ENCODE measurements at places on chromosomes 3 and 15.

GRCh38 chr15:99704444-99704838 lies 28.8 kb downstream of the LYSMD4 start:
- DNase-seq, result peak; percentile 81

- no peak for DNase-seq
These were observed 22.5 kb downstream of the CDIN1 start for GRCh38 chr15:36601952-36602351.

DNA sequence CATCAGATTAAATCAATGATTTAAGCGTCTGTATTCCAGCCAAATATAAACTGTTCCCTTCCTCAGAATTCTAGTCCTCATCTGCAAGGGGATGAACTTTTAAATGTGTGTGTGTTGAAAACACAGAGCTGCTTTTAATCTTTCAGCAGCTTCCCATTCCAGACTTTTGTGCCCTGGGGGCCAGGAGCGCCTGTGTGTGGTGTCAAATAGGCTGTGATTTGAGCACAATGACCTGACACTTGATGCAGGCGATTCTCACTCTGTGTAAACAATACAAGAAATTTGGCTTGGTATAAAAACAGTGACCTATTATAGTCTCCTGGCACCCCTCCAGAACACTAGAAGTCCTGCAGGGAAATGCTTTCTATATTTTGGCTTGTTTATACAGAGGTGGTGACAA lies 274.6 kb upstream of the ROPN1 start:
- DNase-seq, result peak; percentile 73

GRCh38 chr15:70507772-70508371 lies 255.5 kb downstream of the UACA start:
- DNase-seq, result peak; percentile 50

DNA sequence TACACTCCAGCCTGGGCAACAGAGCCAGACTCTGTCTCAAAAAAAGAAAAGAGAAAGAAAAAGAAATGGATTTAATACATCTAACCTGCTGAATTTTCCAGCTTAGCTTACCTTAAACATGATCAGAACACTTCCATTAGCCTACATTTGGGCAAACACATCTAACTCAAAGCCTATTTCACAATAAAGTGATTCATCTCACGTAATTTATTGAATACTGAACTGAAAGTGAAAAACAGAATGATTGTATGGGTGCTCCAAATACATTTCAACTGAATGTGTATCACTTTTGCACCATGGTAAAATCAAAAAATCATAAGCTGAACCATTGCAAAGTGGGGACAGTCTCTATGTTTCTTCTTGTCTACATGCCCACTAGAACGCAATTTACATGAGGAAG lies 9.0 kb downstream of the PIK3R4 start:
- no peak for DNase-seq

- peak; percentile 2 for DNase-seq
These were observed 608.4 kb downstream of the CADM2 start for GRCh38 chr3:85567071-85567676.

- DNase-seq, result peak; percentile 67
These were observed 76.8 kb upstream of the HRH1 start for GRCh38 chr3:11077466-11077865.

GRCh38 chr3:126672340-126672739 lies 17.4 kb upstream of the TXNRD3 start:
- no peak for DNase-seq

- no peak for DNase-seq
These were observed 28.9 kb downstream of the TPM1 start for GRCh38 chr15:63071288-63071909.

- no peak for DNase-seq
These were observed 30.3 kb downstream of the SRPRB start for GRCh38 chr3:133835961-133836360.

DNA sequence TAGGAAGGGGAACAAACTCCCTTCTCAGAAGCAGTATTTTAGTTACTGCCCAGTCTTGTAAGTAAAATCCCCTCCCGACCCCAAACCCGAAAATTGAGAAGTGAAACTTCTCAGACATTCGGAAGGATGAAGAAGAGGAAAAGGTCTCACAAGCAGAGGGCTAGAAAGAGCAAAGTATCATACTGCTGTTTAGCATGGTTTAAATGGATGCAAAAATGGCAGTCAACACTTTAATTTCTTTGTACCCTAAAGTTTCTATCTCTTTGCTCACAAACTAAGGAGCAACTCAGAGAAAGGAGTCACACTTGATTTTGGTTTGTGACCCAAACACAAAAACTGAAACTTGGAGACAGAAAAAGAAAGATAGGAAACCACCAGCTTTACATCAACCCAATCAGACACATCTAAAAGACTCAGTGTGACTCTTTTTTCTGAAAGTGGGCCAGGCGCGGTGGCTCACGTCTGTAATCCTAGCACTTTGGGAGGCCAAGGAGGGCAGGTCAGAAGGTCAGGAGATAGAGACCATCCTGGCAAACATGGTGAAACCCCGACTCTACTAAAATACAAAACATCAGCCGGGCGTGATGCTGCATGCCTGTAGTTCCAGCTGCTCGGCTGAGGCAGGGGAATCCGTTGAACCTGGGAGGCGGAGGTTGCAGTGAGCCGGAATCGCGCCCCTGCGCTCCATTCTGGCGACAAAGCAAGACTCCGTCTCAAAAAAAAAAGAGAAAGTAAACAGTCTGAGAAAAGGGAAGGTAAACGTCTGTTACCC lies 63.2 kb upstream of the ATP11B start:
- DNase-seq, result no peak

- no peak for DNase-seq
These were observed 8.1 kb downstream of the WDR73 start for GRCh38 chr15:84645997-84646396.

DNA sequence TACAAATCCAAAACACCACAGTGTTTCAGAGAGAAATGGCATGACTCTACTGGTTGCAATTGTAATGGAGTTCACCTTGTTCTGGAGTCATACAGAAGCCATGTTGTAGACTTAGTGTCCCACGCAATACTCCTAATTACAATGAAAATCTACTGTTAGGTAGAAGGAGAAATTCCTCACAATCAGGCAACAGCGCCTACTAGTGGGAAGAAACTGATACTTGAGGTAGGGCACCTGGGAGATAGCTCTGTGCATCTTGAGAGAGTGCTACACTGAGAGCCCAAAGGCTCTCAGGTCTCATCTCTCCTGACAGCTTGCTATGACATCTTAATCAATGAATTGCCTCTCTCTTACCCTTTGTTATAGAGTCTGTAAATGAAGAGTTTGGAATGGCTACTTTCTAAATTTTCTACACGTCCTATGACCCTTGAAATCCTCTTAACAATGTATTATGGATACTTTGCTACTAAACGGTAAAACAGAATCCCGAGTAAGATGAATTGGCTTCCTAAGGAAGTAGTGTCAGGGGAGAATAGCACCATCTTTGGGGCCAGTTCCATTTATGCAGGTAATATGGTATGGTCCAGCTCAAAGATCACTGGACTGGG lies 422.7 kb upstream of the TPRG1 start:
- peak; percentile 47 for DNase-seq

DNA sequence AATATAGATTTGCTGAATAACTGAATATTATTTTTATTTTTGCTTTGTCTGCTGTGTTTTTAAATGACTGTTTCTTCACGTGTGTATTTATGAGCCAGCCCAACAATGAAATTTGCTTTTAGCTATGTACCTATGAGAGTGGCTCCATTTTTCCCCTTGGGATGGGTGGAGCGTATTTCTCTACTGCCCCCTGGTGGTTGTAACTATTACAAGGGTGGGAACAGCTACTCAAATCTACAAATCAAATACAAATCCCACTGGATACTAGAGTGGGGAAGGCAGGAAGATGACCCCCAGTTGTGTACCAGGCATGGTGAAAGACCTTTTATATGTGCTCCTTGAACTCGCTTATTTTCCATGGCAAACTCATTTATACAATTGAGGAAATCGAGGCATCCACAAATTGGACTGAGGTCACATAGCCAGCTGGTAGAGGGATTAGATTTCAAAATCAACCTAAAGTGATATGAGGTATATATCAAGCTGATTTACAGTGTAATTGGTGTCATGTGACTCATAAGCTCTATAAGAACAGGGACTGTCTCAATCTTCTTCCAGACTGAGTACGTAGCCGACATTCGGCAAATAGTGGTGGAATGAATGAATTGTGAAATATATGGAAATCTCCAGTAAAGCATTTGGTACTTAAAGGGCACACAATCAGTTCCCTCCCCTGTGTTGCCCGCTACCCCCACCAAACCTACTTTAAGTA lies 69.5 kb upstream of the VEPH1 start:
- DNase-seq, result peak; percentile 70

DNA sequence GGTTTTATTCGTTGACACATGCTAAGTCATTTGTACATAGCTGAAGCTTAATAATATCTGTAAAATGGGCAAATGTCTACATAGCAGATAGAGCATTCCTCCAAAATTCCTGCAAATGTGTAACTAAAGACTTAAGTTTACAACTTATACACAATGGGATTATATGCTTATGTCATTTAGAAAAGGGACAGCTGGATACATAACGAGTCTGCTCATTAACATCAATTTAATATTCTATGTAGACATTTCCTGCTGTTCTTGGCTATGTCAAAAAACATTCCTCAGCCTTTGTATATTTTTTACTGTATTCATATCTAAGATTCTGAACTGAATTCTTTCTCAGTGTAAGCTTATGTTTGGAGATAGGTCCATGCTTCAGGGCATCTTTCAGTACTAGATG lies 762.2 kb downstream of the NR2F2 start:
- no peak for DNase-seq

DNA sequence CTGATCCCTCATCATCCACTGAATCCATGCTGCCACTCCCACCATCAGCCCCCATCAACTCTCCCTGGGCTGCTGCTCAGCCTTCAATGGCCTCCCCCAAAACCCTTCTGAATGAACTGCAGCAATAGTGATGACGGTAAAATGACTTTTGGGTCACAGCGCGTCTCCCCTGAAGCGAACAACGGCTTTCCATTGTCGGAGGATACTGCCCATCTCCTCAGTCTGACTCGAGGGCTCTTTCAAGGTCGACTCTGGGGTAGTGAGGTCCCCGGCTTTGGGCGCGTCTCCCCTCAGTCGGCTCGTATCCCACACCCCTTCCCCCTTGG lies 57.2 kb upstream of the ZBTB38 start:
- DNase-seq, result no peak

DNA sequence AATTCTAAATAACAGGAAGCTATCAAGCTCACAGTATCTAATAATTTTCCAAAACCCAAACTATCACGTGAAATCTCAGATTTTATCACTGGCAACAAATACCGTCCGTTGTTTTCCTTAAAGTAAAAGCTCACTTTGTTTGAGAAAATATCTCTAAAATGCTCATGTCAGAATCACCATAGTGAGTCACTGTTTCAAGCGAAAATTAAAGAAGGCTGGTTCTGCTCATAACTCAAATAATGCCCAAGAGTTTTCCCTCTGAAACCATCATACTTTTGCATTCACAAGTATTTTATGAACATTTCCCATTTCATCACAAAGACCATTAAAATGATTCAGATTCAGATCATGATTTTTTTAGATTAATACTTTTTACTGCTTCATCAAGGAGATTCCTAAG lies 50.6 kb downstream of the TBL1XR1 start:
- no peak for DNase-seq

DNA sequence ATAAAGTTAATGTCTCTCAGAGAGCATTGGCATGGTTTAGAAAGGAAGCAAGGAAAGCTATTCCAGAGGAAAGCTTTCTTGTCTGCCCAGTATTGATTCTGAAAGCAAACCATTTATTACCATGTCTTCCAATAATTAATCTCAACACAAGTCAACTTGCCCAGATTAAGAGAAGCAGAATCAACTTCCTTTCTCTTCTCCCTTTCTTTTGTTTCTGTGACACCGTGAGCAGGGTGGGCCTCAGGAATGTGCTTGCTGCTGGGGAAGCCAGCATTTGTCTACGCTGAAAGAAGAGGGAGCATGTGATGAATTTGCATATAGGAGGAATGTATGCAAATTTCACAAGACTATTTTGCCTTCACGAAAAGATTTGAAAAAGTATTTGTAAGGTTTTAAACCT lies 368.6 kb upstream of the ROPN1 start:
- DNase-seq, result no peak

- DNase-seq, result peak; percentile 52
These were observed 208.4 kb upstream of the TRIM42 start for GRCh38 chr3:140469491-140469890.

- no peak for DNase-seq
These were observed 118.0 kb downstream of the FBN1 start for GRCh38 chr15:48527517-48527916.

DNA sequence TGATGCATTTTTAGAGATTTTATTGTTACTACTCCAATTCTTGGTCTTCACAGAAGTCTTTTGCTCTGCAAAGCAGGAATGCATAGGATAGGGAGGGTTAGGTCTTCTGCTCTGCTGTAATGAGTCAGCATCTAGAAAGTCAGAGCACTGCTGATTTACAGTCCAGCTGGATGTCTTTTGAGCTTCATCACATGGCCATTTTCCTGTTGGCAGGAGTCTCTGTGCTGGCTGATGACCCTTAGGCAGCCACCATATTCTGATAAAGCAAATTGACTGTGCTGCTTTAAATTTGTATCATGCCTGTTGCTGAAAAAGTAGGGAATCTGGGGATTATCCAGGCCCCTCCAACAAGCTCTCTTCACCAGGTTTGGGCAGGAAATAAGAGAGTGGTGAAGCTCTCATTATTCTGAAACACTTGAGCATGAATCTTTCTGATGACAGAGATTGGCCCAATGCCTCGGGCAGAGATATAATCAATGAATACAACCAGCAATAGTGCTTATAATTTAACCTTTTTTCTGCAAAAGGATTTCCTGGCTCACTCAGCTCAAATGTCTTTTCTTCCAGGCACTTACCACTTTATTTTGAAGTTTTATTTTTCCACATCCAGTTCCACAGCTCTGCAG lies 9.7 kb upstream of the CRBN start:
- DNase-seq, result peak; percentile 16

- DNase-seq, result peak; percentile 63
These were observed 111.0 kb downstream of the RFTN1 start for GRCh38 chr3:16402451-16402850.

DNA sequence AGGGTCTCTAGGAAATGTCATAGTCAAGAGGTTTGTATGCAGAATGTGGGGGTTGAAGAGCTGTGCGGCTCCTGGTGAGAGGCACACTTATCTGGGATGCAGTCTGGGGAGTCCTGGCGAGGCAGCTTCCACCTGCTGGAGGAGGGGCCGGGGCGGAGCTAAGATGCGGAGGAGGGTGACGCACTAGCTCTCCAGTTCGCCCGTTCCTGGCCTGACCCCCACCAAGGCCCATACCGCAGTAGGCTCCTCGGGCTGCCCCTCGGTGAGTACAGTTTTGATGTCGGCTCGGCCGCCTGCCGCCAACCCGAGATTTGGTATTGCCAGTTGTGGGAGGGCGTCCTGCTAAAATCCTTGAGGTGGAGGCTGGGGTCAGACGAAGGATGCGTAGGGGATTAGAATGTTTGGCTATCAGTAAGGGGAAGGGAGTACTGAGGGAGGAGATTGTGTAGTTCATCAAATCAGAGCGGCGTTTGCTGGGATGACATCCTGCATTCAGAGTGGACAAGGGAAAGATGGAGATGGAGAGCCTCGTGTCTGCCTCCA lies at the start of gene SCG5:
Gene SCG5, plus strand, starts transcription at position 194 of the 543 bp plus-strand sequence. CDS start 1,883 bp downstream, outside the sequence.
- no peak for DNase-seq

- DNase-seq, result no peak
These were observed 7.3 kb upstream of the HRH1 start for GRCh38 chr3:11146773-11147660.

GRCh38 chr3:81530180-81530939 lies 231.1 kb downstream of the GBE1 start:
- no peak for DNase-seq

Measured in RPMI7951 (cell line).